ENCODE measurements at places on chromosomes 3 and 15.

DNA sequence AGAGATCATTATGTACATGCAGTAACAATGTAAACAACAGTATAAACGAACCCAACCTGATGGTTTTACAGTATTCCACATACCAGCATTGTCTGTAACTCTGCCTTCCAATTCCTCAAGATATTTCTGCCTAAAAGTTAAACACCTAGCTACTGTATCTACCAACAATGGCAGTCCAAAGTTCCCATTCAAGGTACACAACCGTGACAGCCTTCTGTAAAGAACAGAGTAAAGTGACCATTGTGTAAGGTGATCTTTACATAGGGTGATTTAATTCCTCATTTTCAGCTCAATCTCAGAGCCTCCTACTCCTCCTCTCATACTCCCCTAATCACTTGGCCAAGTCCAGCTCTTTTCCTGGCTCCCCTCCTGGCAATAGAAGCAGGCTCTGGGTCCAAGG, 10.4 kb downstream of the SECISBP2L start:
- no peak for DNase-seq

- DNase-seq = no peak
Observed at GRCh38 chr3:16309558-16309957, 44.5 kb downstream of the OXNAD1 start.

DNA sequence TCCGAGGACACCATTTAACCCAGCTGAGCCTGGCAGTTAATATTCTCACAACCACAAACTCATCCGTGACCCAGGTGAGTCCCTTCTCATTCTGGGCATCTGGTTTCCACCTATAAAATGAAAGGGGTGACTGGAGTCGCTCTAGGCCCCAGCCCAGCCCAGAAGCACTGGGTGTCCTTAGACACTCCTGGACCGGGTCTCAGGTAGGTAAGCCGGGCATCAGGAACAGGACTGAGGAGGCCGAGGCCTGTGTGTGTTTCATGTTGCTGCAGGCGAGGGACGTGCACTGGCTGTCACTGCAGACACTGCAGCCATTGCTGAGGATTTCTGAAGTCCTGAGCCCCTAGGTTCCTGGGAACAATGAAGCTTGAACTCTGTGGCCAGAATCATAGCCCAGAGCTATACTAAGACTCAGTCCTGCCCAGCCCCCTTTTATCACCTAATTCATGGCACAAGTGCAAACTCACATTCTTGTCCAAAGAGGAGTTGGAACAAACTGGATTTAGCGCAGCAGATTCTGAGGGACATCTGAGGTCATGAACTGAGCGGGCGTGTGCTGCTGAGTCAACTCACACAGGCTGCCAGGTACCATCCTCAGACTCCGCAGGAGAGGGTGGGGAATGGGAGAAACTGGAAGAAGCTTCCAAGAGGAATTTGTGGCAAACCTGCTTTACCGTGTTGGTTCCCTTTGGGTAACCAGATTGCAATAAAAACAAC, 184.9 kb downstream of the FAM43A start:
- no peak for DNase-seq

DNA sequence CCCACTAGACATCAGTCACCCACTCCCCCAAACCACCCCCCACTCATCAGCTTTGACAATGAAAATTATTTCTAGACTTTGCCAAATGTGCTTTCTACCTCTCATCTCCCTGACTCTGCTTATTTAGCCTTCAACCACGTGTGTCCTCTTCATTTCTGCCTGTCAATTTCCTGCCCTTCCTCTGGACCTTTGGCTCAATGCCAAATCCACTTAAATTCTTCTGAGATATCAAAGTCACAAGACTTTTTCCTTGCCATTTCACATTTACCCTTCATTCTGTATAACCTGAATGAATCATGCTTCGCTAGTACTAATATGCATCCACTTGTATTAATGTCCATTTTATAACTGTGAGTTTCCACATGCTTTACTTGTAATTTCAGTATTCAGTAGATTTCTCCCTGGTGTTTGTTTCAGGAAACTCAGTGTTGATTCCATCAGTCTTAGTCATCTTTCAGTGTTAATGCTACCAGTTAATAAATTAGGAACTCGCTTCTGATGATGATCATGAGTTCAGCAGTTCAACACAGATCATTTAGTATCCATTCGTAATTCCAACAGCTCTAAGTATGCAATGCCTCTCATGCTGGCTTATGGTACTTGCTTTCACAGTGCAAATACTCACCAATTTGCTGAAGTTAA, 128.2 kb upstream of the OSTN start:
- no peak for DNase-seq

DNA sequence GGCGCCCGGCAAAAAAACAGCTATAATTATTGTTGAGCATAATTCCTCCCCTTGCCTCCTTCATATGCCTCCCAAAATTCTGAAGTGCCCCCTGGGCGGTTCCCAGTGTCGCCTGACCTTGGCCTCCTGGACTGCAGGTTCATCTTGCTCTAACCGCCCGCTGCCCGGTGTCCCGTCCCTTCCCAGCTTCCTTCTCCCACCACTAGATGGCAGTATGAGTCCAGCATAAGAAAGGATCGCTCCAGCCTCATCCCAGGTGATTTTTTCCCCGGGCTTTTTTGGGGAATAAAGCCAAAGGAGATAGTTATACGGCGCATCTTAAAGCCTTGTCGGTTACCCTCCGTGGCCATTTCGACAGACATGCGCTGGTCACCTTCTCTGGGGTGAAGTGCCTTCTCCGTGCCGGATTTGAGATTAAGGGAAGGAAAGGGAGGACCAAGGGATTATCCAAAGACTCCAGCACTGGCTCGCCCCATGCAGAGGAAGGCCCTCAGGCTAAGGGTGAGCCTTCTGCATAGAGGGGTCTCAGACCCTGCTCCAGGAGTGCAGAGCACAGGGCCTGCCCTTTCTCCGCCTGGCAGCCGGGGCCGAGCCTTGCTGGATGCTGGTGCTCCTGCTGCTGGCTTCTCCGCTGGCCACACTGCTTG, 45.8 kb upstream of the TRA2B start:
- DNase-seq = peak; percentile 71

- DNase-seq = no peak
Observed at GRCh38 chr3:52057812-52058495, 1.6 kb upstream of the DUSP7 start.

DNA sequence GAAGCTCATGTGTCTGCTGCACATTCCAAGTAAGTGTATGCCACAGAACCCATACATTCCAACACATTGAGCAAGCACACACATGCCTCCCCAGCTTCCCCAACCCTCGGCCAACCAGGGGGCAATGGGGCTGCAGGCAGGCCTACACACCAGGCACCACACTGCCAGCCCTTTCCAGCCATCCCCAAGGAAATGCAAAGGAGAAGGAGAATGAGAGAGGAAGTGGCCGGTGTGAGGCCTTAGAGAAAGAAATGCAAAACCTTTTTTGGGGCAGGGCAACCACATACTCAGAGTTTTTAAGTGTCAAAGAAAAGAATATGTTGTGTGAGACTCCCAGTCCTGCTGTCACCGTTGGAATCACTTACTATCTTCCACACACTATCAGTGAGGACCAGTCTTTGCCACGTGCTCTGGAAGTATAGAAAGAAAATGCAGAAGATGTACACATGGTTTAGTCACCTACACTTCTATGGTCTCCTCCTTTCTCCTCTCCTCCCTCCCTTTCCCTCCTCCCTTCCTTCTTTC, 11.1 kb downstream of the IGF2BP2 start:
- DNase-seq = no peak

- no peak for DNase-seq
Observed at GRCh38 chr3:15330031-15330596, 2.3 kb downstream of the SH3BP5 start.

DNA sequence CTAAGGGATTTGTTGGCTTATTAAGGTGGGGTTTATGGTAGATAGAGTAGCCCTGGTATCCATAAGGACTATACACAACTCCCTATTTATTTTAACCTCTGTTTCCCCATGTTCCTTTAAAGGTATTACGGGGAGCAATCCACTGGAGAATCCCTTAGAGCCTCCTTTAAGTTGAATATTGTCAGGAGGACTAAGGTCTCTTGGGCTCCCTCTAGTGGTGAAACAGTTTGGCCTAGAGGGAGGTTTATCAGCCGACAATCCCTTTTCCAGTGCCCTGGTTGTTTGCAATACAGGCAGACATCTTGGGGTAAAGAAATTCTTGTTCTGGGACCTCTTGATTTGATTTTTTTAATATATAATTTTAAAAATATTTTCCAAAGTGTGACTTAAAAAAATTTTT, 12.9 kb downstream of the OPA1 start:
- DNase-seq = peak; percentile 2

DNA sequence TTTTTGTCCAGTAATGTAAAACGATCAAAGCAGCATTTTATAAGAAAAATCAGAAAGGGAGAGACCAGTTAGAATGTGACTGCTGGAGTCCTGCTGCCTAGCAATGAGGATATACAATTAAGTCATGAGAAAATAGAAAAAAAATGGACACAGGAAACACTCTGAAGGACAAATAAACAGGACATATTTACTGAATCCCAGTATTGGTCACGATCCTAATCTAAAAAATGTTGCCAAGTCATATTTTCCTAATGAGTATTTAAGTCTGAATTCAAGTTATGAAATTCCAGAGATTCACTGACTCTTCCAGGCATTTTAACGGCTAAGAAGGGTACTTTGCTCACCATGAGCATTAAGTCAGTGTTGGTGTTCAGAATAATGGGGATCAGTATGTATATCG, 154.3 kb upstream of the CCDC54 start:
- DNase-seq = no peak

- peak; percentile 74 for DNase-seq
Observed at GRCh38 chr3:49158103-49158709, 7.9 kb downstream of the CCDC71 start.

GRCh38 chr3:155701882-155702465, 42.9 kb downstream of the PLCH1 start:
- DNase-seq = no peak

DNA sequence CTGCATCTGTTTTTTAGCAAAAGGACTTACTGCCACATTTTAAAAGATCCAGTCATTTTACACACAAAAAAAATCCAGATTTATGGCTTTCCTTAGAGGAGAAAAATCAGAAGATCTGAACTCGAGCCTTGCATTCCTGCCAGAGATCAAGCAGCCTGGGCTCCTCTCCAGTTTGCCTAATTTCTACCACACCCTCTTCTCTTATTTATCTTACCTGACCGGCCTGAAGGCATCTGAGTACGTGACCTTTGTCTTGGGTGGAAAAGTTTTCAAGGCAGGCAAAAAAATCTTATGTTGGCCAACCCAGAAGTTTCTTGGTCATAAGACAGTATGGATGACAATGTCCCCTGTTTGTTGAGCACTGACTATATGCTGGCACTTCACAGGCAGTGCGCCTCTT, 60.3 kb downstream of the CHRD start:
- DNase-seq = no peak

- no peak for DNase-seq
Observed at GRCh38 chr3:172152874-172153273, 113.5 kb downstream of the FNDC3B start.

DNA sequence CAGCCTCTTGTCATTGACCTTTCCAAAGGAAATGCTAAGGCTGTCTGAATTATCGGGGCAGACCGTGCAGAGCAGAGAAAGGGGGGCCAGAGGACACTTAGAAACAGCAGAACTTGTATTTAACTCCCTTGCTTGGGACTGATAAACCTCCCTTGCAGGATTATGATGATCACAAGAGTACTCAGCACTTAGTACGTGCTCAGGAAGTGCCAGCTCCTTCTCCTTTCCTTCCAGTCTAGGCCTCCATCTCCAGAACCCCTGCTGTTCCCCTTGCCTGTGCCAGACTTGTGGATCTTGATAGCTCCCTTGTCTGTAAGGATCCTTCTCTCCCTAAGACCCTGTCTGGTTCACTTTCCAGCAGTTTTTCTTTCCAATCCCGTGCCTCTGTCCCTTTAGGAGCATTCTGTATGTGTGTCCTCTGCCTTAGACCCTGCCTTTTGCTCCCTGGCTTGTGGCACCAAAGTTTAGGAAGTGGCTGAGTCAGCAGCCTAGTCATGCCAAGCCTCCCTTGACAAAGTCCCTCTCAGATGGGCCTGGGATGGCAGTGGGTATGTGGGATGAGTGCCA, 747 bp downstream of the SORD start:
- no peak for DNase-seq

- no peak for DNase-seq
Observed at GRCh38 chr3:111627092-111627491, 31.9 kb upstream of the ZBED2 start.

GRCh38 chr3:124688581-124689454, 41.4 kb upstream of the UMPS start:
- DNase-seq = peak; percentile 55

- no peak for DNase-seq
Observed at GRCh38 chr15:30885814-30886213, 17.9 kb upstream of the FAN1 start.

GRCh38 chr15:79582650-79583049, 150.5 kb downstream of the MINAR1 start:
- no peak for DNase-seq

DNA sequence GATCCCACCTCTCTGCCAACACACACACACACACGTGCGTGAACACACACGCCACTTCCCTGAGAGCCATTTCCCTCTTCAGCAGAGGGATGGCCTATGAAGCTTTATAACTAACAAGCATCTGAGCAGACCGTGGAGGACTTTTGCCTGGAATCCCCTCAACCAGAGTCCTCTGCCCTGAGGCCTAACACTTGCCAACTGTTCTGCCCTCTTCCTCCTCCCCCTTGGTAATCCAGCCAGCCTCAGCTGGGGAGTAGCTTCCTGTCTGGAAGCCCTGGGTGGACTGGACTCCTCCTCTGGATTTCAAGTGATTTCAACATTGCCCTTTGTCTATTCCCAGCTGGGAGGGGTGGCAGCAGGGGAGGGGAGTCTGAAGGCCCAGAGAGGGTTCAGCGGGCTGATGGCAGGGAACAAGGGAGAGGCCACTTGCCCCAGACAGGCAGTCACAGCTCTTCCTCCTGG, 68.4 kb upstream of the HACD2 start:
- no peak for DNase-seq

DNA sequence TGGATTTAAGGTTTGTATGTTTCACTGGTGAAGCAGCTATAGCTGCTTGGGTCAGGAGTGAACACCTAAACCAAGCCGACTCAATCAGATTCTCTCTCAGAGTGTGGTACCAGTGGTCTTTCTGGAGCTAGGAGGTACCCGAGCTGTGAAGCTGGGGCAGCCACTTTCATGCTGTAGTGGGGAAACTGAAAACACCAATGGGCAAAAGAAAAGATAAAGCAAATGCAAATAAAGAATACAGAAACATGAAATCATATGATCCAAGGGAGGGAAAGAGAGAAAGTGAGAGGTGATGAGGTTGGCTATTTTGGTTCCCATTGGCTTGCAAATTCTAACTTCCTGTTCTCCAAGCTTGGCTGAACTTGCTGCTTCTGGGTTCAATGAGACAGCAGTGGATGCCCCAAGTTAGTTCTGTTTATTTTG, 212.3 kb upstream of the CFAP20DC start:
- DNase-seq = no peak

GRCh38 chr3:183576487-183577107, 21.1 kb upstream of the KLHL6 start:
- no peak for DNase-seq
